ENCODE measurements at places on chromosomes 6 and 20.

- no peak for DNase-seq
Measured at GRCh38 chr20:38937000-38937399, 10.8 kb downstream of the FAM83D start.

- no peak for DNase-seq
Measured at GRCh38 chr6:131101911-131102680, 33.2 kb upstream of the AKAP7 start.

DNA sequence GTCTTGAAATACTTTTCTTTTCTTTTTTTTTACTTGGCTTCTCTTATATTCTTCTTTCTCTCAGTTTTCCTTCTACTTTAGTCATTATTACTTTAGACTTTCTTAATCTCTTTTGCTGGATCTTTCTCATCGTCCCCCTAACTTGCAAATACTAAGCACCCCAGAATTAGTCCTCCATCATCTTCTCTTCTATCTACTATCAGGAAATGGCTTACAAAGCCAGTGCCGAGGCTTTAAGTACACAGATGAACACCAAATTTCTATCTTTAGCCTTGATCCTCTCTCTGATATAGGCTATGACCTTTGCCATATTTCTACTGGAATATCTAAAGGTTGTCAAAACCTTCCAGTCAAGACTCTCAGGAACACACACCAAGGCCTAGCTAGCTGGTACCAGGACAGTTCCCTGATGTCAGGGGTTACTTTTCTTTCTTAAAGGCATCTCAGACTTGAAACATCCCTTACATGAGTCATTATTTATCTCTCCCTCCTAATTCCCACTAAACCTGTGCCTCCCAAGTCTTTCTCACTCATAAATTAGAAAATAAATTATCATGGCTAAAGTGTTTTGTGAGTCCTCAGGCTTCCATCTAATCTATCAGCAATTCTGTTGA, 278.6 kb upstream of the TCF21 start:
- DNase-seq, result no peak

DNA sequence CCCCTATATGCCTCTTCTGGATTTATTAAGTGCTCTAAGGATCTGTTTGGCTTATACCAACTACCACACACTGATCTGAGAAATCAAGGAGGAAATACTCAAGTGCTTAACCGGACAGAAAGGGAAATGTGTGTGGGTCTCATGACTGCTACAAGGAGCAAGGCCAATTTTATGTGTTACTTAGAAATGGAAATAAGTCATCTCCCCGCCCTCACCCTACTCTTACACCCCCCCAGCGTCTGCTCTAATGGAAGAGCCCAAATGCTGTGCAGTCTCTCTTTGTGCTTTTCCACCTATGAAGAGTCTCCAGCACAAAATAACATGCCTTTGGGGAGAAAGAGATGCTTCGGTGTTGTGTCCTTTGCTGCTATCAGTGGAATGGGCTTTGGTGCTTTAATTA, 428.8 kb upstream of the ARID1B start:
- no peak for DNase-seq

- no peak for DNase-seq
Measured at GRCh38 chr6:9982215-9982614, 432.7 kb downstream of the TFAP2A start.

DNA sequence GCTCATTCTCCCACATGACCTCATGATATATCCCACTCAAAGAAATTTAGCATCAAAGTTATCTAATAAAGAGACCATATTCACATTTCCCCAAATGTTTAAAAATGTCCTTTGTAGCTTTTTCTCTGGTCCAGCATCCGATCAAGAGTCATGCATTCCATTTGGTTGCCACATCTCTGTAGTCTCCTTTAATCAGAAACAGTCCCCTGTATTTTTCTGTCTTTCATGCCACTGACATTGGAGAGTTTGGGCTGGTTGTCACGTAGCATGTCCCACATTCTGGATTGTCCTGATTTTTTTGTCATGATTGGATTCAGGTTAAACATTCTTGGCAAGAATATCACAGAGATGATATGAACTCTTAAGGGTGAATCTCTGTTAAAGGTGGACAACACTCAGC, 55.7 kb downstream of the SNX5 start:
- no peak for DNase-seq

GRCh38 chr20:41989935-41990635, 371.9 kb upstream of the CHD6 start:
- DNase-seq, result no peak

DNA sequence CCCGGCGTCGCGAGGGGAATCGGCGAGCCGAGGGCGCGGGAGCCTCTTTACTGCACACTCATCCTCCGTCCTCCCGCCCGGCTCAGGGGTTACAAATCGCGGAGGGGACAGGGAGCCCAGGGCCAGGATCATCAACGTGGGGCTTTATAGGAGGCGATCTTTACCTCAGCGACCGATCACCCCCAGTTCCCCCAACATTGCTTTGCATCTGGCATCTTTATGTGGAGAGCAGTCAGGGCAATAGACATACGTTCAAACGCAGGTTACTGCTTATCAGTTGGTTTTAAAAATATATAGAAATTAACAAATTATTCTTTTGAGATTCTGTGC, 634 bp downstream of the HSF2 start:
- no peak for DNase-seq

- DNase-seq, result no peak
Measured at GRCh38 chr20:33828967-33829560, 17.9 kb downstream of the CHMP4B start.

DNA sequence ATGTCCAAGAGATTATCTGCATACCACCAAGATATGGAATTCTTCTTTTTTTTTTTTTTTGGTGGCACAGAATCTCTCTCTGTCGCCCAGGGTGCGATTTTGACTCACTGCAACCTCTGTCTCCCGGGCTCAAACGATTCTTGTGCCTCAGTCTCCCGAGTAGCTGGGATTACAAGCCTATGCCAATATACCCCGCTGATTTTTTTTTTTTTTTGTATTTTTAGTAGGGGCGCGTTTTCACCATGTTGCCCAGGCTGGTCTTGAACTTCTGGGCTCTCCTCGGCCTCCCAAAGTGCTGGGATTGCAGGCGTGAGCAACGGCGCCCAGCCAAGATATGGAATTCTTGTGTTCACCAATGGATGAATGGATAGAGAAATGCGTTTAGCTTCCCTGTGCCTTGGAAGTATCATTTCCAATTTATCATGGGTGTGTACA, 31.0 kb downstream of the POM121L2 start:
- DNase-seq, result no peak

GRCh38 chr6:24493945-24494820, 586 bp upstream of the ALDH5A1 start:
- no peak for DNase-seq

DNA sequence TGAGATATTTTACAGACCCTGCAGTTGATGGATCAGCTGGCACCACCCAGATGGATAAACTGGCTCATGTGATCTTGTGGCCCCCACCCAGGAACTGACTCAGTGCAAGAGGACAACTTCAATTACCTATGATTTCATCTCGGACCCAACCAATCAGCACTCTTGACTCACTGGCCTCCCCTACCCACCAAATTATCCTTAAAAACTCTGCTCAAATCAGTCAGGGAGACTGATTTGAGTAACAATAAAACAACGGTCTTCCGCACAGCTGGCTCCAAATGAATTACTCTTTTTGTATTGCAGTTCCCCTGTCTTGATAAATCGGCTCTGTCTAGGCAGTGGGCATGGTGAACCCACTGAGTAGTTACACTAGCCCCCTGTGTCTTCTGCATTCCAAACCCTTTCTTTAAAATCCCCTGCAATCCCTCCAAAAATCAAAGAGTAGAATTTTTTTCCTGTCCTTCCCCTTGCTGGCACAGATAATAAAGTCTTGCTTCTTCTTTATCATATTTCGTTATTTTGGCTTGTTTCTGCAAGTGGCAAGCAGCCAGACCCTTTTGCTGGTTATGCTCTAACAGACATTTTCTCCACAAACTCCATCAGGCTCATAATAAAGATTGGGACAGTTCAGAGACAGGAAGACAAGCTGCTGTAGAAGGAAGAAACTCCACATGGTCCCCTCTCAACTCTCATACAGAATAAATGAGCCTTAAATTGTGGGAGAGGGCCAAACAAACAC, 48.3 kb downstream of the OR2B6 start:
- DNase-seq, result no peak

- no peak for DNase-seq
Measured at GRCh38 chr6:111837641-111838500, 35.4 kb downstream of the FYN start.

DNA sequence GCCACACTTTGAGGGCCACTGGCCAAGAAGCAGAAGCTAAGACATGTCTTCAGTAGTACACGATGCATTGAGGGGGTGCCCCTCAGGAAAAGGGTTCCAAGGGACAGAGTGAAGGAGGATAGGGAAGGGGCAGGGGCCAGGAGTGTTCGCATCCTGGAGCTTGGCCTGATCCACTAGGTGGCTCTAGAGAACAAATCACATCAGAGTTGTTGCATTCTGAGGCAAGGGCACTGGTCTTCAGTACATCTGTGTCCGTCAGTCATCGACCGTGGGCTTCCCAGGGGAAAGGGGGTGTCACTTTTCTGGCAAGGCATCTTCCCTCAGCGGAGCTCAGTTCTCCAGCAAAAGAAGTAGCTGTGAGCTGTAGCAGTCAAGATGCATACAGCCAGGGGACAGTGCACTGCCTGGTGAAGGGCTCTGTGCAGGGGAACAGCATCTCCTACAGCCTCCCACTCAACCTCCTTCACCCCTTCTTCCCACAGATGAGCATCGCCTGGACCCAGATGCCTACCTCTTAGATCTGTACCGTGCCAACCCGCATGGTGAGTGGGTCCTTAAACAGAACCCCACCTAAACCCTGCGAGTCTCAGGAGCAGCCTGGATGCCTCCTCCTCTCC, 47.8 kb downstream of the ARHGAP40 start:
- no peak for DNase-seq

All from stimulated activated CD4-positive, alpha-beta T cell treated with anti-CD3 and anti-CD28 coated beads, Interleukin-1b, Interleukin-23, amount 100 ng/mL, for 1 hour (primary cell).